Epithelial cell of proximal tubule (primary cell): ENCODE measurements at places on chromosomes 13 and 19.

- DNase-seq, result no peak
These were observed 71.4 kb downstream of the DGKH start for GRCh38 chr13:42119875-42120274.

DNA sequence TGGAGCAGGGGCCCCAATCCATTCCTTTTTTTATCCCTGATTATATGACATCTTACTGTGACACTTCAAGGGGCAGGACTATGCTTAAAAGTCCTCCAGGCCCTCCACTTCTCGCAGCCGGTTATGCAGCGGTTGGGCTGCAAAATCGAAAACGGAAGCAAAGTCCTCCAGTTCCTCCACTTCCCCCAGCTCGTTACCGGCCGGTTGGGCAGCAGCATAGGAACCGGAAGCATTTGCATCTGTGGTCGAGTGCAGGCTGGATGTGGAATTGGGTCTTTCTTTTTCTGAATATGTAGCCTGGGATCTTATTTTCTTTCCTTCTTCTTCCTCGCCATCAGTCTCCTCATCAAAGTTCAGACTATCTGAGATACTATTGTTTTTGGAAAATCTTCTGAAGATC is 46.1 kb downstream of the OXGR1 start:
- DNase-seq, result no peak

DNA sequence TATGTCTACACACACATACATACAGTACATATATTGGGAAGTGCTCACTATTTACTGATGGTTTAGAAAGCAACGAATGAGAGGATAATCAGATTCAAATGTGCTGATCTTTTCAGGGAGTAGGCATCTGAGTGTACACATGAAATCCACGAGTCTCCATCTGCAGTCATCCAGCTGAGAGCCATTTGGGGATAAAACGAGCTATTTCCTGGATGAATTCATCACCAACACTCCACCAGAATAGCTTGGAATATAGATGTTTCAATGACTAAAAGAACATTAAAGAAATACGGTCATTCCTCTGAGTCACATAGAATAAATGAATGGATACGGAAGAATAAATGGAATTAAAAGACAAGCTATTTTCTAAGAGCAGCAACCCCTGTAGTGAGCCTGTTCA is 721.6 kb upstream of the ARGLU1 start:
- DNase-seq, result no peak

DNA sequence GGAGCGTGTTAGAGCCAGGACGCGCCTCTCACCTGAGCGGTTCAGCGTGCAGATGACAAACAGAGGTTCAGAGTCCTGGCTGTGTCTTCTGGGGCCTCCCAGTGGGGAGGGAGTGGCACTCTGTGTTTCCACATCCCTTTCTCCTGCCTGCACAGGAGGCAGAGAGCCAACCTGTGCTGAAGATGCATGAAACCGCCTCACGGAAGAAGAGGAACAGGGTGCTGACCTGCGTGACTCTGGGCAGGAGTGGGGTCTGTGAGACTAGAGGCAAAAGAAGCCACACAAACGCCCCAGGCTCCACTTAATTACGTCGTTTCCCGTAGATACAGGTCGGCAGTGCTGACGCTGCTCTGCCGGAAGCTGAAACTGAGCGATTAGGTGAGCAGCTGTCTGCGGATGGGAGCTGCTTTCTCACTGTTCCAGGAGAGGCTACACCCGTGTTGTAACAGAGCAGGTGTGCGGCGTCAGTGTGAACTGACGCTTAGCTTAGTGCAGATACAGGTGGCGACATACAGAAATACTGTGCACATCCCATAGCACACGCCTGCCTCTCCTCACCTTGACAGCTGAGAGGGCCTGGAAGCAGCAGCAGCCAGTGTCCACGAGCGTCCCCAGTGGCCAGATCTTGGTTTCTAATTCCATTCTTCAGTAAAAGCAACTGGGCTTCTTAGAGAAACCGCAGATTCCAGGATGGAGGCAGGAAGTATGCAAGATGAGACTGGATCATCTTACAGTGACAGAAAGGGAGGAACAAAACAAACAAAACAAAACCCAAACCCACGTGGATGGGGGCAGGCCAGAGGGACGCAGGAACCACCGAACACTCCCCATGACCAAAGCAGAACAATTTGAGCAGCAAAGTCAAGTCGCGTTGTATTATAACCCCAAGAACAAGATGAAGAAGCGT is 37.7 kb upstream of the MCF2L start:
- DNase-seq, result peak; percentile 31

DNA sequence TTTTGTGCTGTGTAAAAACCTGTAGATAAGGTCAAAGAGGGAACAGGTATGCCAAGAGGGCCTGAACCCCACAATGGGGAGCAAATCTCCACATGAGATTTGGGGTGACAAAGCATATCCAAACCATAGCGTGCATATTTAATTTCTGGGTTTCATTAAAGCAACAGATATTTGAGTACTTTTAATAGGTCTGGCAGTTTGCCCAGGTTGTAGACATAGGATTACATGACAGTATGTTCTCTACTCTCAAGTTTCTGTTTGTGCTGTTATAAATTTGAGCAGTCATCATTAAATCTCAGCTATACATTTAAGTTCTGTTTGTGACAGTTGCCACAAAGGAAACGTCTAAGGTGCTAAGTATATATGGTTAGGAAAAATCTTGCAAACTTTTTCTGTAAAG is 236.4 kb downstream of the ATP8A2 start:
- DNase-seq, result no peak
